ENCODE measurements at places on chromosomes 2 and 18. TPM values are rescaled to one million over a fixed set of nuclear protein-coding genes. Genes with fewer than 3 reads are reported as not detected.

CXCR1 gene
- 0.07 TPM for polyA plus RNA-seq

UGT1A7 gene
- polyA plus RNA-seq = not detected

TTR gene
- 0.48 TPM for polyA plus RNA-seq

MSTN gene
- polyA plus RNA-seq = 0.51 TPM

GRCh38 chr2:161044095-161044865 lies 115.9 kb upstream of the TANK start:
- no peak for DNase-seq

- DNase-seq = no peak
These were observed 73.0 kb upstream of the ARL4C start for GRCh38 chr2:234569776-234570430.

GRCh38 chr2:142332196-142332595 lies 201.4 kb upstream of the LRP1B start:
- no peak for DNase-seq

GRCh38 chr2:103402944-103403343 lies 641.1 kb downstream of the TMEM182 start:
- DNase-seq = no peak

- DNase-seq = no peak
These were observed 225.2 kb upstream of the TANK start for GRCh38 chr2:160934991-160935390.

DNA sequence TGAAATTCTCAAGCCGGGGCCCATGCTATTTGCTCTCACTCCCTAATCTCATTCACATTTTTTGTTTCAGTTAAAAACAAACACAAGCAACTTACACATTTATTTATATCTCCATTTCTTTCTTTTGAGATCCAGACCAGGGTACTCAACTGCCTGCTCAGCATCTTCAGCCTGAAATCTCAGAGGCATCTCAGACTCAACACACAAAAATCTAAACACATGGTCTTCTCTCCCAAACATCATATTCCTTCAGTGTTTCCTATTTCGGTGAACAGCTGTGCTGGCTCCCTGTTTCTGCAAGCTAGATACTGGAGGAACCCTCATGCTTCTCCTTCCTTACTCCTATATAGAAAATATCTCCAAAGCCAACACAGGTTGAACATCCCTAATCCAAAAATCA lies 11.3 kb upstream of the RTTN start:
- no peak for DNase-seq

GRCh38 chr2:37858400-37858711 lies 66.7 kb upstream of the RMDN2 start:
- no peak for DNase-seq
